ENCODE measurements at places on chromosomes 2 and 18. TPM values are rescaled to one million over a fixed set of nuclear protein-coding genes. Genes with fewer than 3 reads are reported as not detected.

The FBXO15 gene
- total RNA-seq = 4.2 TPM

The SH3BP4 gene
- 0.19 TPM for total RNA-seq

The ABHD1 gene
- 2.1 TPM for total RNA-seq

The COL4A4 gene
- total RNA-seq = 0.10 TPM

The ANKRD30BL gene
- 0.39 TPM for total RNA-seq

The CFAP65 gene
- total RNA-seq = not detected
